ENCODE measurements at places on chromosomes 7 and 10.

GRCh38 chr7:111710839-111711380 lies 148.6 kb upstream of the IMMP2L start:
- DNase-seq = no peak

GRCh38 chr10:74855027-74855426 lies 28.6 kb downstream of the KAT6B start:
- no peak for DNase-seq

- no peak for DNase-seq
Observed at GRCh38 chr10:73780966-73781365, 882 bp upstream of the CHCHD1 start.

GRCh38 chr10:122018951-122019413 lies 30.0 kb downstream of the TACC2 start:
- no peak for DNase-seq

DNA sequence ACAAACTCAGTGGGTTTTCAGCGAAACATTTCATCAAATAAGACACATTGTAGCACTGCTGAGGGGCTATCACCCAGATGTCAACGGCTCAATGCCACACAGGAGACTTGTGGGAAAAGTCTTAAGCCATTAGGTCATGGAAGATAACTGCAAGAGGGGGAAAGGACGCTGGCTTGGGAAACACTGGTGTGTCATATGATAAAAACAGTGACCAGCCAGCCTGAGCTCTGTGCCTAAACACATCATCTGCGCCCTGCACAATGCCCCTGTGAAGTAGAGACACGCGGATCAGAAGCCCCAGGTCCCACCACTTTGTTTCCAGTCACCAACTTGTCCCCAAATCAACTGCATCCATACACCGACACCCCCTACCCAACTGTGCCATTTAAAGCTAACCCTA lies 116.7 kb downstream of the TNS3 start:
- no peak for DNase-seq

Measured in NCI-H460 (cell line).